ENCODE measurements at places on chromosomes 2 and 18.

- DNase-seq, result no peak
Measured at GRCh38 chr18:70457788-70458187, 168.9 kb downstream of the SOCS6 start.

- DNase-seq, result no peak
Measured at GRCh38 chr2:73870084-73870483, 22.7 kb upstream of the ACTG2 start.

DNA sequence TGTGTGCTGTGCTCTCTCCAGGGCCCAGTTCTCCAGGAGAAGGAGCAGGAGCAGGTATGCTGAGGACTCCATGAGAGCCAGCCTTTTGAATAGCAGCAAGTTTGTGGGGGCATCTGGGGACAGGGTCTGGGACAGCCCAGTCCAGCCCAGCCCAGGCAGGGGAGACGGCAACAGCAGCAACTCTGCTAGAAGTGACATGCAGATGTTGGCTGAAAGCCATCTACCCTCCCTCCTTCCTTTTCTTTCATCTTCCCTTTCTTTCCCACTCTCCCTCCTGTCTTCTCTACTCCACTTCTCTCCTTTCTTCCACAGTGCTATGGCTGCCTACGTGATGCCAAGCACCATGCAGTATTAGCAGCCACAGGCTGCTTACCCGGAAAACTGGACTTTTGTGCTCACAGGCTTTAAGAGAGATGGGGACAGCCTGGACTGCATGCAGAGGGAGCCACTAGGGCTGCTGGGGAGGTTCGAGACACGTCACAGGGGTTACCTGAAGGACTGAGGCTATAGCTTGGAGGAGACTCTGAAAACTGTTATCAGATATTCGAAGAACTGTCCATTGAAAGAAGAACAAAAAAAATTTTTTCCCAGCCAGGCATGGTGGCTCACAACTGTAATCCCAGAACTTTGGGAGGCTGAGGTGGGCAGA is 23.8 kb upstream of the YWHAQ start:
- no peak for DNase-seq

GRCh38 chr2:195407783-195408182 is 249.2 kb upstream of the SLC39A10 start:
- no peak for DNase-seq
